ENCODE measurements at places on chromosomes 4 and X.

GRCh38 chr4:3288571-3289094 is 4.2 kb upstream of the RGS12 start:
- no peak for DNase-seq

GRCh38 chrX:31233941-31234496 is 162.2 kb upstream of the FTHL17 start:
- no peak for DNase-seq

GRCh38 chrX:109822861-109823260 is 89.8 kb upstream of the ACSL4 start:
- DNase-seq, result no peak

GRCh38 chr4:40856840-40857362 is 107.1 kb downstream of the NSUN7 start:
- no peak for DNase-seq

- no peak for DNase-seq
These were observed 7.0 kb upstream of the ATP6AP2 start for GRCh38 chrX:40573763-40574162.

GRCh38 chrX:1102786-1103185 is 109.7 kb downstream of the CRLF2 start:
- DNase-seq, result no peak

- no peak for DNase-seq
These were observed 39.2 kb upstream of the ANTXR2 start for GRCh38 chr4:80112236-80112635.

DNA sequence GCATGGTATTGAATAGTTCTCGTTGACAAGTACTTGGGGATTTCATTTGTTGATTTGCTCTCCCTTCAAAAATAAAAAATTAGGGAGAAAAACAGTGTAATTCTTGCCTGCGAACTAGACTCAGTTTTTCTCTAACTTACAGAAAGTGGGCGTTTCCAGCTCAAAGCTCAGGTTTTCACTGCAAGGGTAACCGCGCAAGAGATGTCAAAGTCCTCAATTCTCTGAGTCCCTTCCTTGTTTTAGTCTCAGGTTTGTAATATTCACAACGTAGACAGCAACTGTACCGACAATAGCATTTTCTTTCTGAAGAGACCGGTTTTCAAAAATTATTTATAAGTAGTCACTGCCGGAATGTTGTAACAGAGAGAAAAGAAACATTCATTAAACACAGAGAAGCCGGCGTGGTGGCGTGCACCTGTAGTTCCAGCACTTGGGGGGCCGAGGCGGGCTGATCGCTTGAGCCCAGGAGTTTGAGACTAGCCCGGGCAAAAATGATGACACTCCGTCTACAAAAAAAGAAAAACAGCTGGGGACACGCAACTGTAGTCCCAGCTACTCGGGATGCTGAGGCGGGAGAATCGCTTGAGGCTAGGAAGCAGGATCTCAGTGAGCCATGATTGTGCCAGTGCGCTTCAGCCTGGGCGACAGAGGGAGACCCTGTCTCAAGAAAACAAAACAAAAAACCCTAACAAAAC is 774 bp downstream of the ZCCHC4 start:
- no peak for DNase-seq

DNA sequence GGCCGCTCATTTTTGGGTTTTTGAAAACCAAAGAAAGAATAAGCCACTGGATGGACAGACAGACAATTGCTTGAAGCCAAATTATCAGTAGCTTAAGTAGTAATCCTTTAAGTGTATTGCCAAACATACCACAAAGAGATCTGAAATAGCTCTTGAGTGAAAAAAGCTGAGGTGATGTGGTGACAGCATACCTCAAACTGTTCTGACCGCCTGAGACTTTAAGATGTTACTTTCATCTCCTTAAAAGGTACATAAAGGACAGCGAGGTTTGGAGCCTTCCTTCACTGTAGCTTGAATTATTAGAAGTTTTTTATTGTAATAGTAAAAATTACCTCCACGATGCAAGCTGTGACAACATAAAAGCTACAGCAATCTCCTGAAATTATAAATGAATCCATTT is 271.5 kb upstream of the FAM241A start:
- no peak for DNase-seq

DNA sequence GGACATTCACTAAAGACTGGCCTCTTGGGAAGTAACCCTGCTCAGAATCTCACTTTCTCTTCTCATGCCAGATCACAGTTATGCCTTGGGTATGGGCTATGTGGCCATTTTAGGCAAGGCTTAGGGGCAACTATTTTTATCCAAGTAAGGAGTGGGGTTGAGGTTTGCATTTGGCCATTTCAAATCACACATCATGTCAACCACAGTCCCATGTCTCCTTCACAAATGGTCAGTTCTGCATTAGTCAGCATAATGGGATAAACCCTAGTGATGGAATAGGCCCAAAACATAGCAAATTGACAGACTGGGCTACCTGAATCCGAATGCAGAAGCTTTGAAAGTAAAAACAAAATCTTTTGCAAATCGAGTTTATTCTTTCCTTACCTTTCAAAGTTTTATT is 827 bp upstream of the RTL3 start:
- DNase-seq, result no peak

DNA sequence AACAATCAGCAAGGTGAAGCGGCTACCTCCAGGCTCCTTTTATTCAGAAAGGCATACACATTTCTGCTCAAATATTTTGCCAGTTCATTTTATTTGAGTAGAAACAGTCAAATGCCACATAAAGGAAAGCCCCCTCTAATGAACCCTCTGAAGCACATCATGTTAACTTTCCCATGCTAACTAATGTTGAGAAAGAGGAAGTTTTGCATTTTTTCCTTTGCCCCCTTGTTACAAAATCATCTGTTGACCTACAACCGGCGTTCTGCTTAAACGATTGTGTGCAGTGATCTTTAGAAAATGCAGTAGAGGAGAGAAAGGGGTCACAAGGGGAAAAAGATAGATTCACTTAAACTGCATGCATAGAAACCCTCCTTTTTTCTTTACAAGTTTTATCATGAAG is 25.2 kb upstream of the ATXN3L start:
- no peak for DNase-seq

DNA sequence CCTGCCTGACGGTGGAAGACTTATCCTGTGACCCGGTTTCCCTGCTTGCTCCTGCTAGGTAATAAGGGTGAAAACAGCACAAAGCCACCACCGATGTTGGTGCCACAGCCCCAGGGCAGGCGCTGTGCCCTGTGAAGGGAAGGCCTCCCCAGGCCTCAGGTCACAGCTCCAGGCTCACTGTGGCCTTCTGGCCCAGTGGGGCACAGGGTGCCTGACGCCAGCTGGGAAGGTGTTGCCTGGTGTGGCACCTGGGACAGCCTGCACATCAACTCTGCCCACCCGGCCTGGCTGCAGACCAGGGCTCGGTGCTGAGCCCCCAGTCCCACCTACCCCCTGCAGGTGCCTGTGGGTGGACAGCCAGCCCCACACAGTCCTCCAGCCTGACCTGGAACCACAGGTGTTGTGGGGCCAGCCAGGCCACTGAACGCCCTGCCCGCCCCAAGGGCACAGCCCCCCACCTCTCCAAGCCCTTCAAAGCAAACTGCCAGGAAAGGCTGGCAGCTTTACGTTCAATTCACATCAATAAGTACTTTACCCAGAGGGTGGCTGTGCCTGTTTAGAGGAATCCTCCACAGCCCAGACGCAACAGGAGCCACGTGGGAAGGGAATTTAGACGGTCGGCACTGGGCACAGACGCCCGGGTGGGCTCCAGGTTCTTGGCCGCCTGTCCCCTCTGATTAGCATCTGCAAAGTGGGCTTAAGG is 54.3 kb downstream of the ZFYVE28 start:
- no peak for DNase-seq

DNA sequence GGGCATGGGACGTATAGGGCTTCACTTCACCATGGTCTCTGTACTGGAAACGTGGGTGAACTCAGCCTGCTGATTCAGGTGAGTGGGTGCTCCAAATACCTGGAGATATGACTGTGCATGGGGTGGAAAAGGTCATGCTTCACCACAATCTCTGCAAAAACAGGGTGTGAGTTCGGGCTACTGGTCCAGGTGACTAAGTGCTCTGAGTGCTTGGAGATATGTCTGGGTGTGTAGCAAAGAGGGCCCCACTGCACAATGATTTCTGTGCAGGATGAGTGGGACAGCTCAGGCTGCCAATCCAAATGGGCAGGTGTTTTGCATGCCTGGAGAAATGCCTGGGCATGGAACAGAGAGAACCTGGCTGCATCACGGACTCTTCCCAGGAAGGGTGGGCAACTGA is 11.2 kb upstream of the CPXCR1 start:
- no peak for DNase-seq
